ENCODE measurements at places on chromosomes 5 and 9.

- no peak for DNase-seq
Measured at GRCh38 chr5:109767997-109768396, 78.3 kb downstream of the MAN2A1 start.

- peak; percentile 79 for DNase-seq
Measured at GRCh38 chr9:77927265-77927664, 104.3 kb downstream of the GNAQ start.

GRCh38 chr9:115689331-115689730 is 464.3 kb upstream of the PAPPA start:
- DNase-seq, result no peak

- DNase-seq, result no peak
Measured at GRCh38 chr5:15786884-15787283, 286.9 kb downstream of the FBXL7 start.

DNA sequence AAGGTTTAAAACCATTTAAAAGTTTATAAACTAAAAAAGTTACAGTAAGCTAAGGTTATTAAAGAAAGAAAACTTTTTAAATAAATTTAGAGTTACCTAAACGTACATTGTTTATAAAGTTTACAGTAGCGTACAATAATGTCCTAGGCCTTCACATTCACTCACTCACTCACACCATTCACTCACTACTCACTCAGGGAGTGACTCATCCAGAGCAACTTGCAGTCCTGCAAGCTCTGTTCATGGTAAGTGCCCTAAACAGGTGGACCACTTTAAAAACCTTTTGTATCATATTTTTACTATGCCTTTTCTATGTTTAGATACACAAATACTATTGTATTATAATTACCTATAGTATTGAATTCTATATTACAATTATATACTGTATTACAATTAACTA is 190.8 kb upstream of the RASA1 start:
- peak; percentile 19 for DNase-seq

GRCh38 chr5:68502531-68502930 is 287.0 kb downstream of the PIK3R1 start:
- DNase-seq, result peak; percentile 18

GRCh38 chr5:108661590-108662219 is 86.0 kb upstream of the FER start:
- peak; percentile 56 for DNase-seq

DNA sequence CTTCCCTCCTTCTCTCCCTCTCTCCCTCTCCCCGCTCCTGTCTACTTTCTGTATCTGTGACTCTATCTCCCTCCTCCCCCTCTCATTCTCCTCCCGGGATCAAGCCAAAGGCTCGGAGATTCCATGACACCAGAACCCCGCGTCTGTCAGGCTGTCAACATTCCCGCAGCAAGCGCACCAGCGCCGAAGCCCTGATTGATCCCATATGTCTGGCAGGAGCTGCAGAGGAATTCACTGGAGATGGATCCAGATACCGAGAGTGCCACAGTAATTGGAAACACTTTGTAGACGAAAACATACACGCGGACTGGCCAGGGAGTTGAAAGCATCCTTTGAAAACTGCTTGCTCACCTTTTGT is 300 bp upstream of the SVEP1 start:
- DNase-seq, result peak; percentile 80

All from EL (cell line).